ENCODE measurements at places on chromosomes 4 and X. TPM values are rescaled to one million over a fixed set of nuclear protein-coding genes. Genes with fewer than 3 reads are reported as not detected.

GRCh38 chr4:171582961-171583581, 230.1 kb upstream of the GALNTL6 start:
- DNase-seq = no peak

DNA sequence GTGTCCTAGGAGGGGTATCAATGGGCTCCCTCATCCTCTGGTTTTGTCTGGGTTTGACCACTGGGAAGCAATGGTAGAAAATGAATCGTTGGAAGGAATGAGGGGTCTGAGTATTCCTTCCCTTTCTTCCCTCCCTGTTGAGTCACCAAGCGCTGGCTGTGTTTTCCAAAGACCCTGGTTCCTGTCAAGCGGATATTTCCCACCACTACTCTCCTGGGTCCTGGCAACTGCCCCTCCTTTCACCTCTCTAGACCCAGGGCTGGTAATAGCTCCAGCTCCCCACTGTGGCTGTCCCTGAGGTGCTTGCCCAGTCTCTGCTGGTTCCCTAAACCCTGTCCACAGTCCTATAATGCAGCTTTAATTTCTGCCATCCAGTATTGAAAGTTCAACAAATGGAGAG, 22.2 kb downstream of the SMIM43 start:
- DNase-seq = no peak

- no peak for DNase-seq
Observed at GRCh38 chr4:122806981-122807679, 19.5 kb upstream of the FGF2 start.

GRCh38 chrX:78168065-78168464, 28.6 kb upstream of the TAF9B start:
- DNase-seq = no peak

GRCh38 chr4:184383497-184384055, 90.8 kb downstream of the IRF2 start:
- DNase-seq = peak; percentile 49

- DNase-seq = no peak
Observed at GRCh38 chr4:150164956-150165629, 86.8 kb downstream of the DCLK2 start.

DNA sequence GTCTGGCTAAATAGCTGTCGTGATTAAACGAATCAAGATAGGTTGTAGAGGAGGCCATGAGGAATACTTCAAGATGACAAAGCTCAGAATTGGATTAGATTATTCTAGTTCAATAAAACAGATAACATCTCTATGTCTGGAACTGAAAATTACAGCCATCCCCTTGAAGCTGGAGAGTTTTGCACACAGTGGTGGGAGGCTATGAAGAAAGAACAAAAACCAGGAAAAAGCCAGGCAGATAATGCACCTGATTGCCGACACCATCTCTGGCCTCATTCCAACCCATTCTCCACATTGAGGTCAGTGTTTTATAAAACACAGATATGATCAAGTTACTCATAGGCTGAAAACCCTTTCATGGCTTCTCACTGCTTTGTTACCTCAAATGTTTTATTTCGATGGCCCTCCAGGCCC, 188.3 kb downstream of the RASL11B start:
- DNase-seq = no peak

- DNase-seq = peak; percentile 70
Observed at GRCh38 chrX:132576939-132577338, 88.1 kb upstream of the MBNL3 start.

GRCh38 chrX:18674417-18674787, 2.5 kb upstream of the RS1 start:
- DNase-seq = peak; percentile 2

DNA sequence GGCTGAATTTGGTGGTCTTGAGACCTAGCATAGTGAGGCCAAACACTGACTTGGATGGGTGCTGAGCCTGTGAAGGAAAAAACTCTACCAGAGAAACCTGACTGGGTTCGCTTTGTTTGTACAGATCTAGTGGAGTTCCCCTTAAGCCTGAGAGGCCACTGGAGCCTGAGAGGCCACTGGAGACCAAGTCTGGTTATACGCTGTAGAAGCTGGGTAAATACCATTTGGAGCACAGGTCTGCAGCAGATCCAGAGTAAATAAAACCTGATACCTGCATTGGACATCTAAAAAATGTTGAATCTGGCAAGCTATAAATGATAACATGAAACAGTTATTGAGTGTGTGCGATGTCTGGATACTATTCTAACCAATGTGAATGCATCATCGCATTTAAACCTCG, 104.3 kb upstream of the IGSF1 start:
- DNase-seq = no peak

- DNase-seq = peak; percentile 59
Observed at GRCh38 chr4:53702334-53703266, 111.3 kb upstream of the LNX1 start.

DNA sequence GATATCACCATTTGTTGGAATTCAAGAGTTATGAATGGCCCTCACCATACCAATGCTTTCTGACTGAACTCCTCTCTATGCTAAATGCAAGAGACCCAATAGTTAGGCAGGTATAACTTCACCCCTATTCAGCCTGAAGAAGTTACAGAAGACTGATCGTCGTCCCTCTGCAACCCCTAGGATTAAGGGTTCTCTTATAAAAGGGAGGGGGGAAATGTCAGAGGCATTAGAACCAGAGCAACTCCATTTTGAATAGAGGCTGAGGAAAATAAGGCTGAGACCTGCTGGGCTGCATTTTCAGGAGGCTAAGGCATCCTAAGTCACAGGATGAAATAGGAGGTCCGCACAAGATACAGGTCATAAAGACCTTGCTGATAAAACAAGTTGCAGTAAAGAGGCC, 494.3 kb downstream of the SPRY1 start:
- DNase-seq = no peak

GRCh38 chr4:45410701-45411210, 684.4 kb upstream of the GNPDA2 start:
- no peak for DNase-seq

DNA sequence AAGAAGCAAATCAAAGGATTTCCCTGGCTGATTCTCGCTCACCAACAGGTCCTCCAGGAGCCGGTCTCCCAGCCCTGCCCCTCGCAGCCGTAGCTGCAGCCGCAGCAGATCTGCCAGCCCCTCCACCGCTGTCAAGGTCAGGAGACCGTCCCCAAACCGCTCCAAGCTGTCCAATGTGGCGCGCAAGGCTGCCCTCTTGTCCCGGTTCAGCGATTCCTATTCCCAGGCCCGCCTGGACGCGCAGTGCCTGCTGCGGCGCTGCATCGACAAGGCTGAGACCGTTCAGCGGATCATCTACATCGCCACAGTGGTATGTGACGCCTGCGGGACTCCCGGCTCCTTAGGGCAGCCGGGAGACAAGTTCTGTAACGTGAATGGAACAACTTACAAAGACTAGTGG, 25.6 kb downstream of the SPATA18 start:
- DNase-seq = no peak

DNA sequence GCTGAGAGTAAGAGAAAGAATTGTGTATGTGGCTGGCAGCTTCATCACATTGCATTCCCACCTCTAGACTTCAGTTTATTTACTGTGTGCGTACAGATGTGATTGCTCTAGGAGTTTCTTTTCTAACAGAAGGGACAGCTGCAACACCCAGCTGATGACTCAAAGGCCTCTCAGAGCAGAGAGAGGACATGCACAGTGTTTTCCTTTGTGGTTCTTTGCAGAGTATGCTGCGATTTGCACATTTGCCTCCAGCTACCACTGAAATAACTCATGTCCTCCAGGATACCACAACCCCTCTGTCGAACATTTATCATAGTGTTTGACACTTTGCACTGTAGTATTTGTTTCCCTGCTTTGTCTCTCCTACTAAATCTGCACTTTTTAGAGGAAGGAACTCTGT, 294.1 kb downstream of the STIM2 start:
- peak; percentile 36 for DNase-seq

DNA sequence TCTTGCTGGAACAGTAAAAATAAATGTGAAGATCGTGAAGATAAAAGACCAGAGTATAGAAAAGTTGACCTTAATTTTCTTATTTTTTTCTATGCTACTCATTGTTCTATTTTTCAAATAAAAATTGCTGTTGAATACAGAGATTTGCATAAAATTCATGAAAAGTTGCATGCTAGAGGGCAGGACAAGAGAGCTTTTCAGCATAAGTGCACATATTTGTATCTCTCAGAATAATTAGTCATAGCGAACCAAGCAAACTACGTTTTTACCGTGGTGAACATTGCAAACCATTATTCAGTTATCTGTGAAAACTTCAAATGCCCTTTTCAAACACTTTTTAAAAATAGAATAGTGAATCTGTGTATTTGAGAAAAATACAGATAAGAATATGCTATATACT, 26.4 kb upstream of the AFF2 start:
- DNase-seq = no peak

GRCh38 chrX:108359806-108360602, 78.2 kb downstream of the COL4A6 start:
- DNase-seq = no peak

GRCh38 chr4:52638717-52639116, 20.4 kb downstream of the USP46 start:
- no peak for DNase-seq

DNA sequence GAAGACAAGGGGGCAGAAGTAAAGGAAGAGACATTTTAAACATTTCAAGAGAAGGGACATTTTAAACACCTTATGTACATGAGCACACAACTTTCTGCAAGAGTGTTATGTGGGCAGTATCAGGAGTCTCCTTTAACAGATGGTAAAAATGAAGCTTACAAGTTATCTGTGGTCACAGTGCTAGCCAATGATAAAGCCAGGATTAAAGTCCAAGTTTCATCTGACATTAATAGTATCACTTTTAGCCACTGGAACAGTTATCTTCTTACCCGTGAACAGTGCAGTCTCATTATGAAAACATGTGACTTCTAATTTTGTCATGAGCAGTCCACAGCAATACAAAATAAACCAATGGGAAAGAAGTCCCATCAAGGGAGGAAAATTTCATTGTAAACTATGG, 627.9 kb upstream of the AGA start:
- no peak for DNase-seq

- DNase-seq = no peak
Observed at GRCh38 chr4:47120783-47121182, 89.4 kb downstream of the GABRB1 start.

DNA sequence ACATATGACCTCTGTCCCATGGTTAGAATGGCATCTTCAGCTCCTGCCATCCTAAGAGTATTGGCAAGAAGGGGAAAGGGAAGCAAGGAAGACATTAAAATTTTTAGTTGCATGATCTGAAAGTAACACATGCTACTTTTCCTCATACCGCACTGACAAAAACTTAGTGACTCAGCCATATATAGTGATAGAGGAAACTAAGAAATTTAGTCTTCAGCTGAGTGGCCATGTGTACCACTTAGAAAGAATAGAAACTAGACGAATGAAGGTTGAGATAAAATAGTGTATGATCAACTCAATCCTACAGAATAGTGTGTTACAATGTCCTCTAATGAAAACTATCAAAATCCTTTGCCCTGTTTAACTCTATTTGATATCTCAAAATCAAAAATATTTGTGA, 164.1 kb downstream of the PPP3CA start:
- no peak for DNase-seq

- no peak for DNase-seq
Observed at GRCh38 chrX:25206778-25207177, 191.0 kb upstream of the ARX start.

DNA sequence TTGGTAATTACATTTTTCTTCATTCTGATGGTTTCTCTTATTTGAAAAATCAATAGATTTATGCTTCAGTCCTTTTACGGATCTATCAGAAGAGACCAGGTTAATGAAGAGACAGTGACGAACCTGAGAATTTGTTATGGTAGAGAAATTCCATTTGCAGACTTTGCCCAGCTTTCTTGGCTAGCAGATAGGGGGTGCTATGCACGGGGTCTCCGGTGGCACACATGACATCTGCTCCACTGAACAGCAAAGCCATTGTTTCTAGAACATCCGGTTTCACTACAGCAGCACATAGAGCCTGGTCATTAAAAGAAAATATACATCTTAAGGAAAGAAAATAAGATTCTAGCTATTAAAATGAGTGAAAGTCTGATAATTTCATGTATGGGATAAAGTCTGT, 85.1 kb downstream of the ARAP2 start:
- no peak for DNase-seq

- no peak for DNase-seq
Observed at GRCh38 chr4:39312816-39313215, 53.3 kb downstream of the RFC1 start.

GRCh38 chr4:155271557-155271956, 63.1 kb downstream of the NPY2R start:
- DNase-seq = no peak

Gene RIBC1
- 2.2 TPM for total RNA-seq

Gene DGAT2L6
- total RNA-seq = not detected

Gene RPL36A
- 359 TPM for total RNA-seq

Gene RAB33A
- total RNA-seq = 0.95 TPM

Gene TRIM60
- not detected for total RNA-seq

Gene CDKL2
- 0.38 TPM for total RNA-seq

Gene DUSP21
- total RNA-seq = not detected
